GM12891 (cell line): ENCODE measurements at places on chromosomes 6 and 20.

GRCh38 chr6:135185483-135185882 is 4.4 kb downstream of the MYB start:
- DNase-seq = no peak

GRCh38 chr6:11043378-11043960 is 636 bp downstream of the ELOVL2 start:
- peak; percentile 20 for DNase-seq

GRCh38 chr20:62918831-62919230 is 7.5 kb downstream of the DIDO1 start:
- no peak for DNase-seq

- no peak for DNase-seq
These were observed 2.0 kb downstream of the SMIM29 start for GRCh38 chr6:34246563-34247391.

DNA sequence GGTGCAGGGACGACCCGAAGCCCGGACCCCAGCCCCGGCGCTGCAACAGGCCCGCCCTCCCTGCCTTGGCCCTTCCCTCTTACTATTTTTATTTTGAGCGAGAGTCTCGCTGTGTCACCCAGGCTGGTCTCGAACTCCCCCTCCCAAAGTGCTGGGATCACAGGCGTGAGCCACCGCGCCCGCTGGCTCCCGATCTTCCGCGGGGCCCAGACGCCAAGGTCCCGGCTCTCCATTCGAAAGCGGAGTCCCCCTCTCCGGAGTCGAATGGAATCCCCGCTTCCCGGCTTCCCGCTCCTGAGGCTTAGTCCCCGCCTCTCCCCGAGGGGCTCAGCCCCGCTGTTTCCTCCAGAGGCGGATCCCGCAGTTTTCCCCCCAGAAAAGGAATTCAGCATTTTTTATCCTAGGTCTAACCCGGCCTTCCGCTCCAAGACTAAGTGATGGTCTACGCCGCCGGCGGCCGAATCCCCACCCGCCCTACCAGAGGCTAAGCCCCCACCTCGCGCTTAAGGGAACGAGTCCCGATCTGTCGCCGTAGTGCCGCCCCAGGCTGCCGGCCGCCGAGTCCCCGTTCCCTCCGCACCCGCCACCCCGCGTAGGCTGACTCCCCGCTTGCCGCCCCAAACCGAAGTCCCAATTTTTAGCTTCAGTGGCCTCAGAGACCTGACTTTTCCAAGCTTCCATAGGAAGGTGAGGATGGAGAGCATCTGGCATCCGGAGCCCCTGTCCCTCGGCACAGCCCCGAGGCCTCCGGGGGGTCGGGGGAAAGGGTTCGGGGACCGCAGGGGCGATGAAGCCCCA is 11.5 kb upstream of the TMC2 start:
- DNase-seq = peak; percentile 41

- DNase-seq = no peak
These were observed 122.0 kb upstream of the STMND1 start for GRCh38 chr6:16979677-16980370.

GRCh38 chr20:49659056-49659455 is 54.6 kb downstream of the B4GALT5 start:
- DNase-seq = no peak

- no peak for DNase-seq
These were observed 1.1 kb upstream of the RAET1E start for GRCh38 chr6:149898966-149899365.

- no peak for DNase-seq
These were observed at the start of gene PROCR for GRCh38 chr20:35171753-35172433. Gene PROCR, plus strand, starts transcription at chr20:35172072. Its CDS starts 83 bp downstream, at chr20:35172155.

DNA sequence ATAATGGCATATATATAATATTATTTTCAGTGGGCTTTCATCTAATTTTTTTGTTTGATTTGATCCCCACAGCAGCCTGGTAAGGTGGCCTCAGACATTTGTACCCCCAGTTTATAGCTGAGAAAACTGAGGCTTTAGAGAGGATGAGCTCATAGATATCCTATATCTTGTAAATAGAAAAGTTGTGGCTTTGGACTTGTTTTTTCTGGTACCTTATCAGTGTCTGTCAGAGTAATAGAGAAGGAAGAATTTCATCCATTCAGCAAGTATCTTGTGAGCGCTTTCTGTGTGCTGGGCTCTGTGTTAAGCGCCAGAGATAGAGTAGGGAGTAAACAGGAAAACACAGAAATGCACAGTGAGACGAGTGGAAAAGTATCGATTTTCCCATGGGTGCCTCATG is 27.9 kb downstream of the TAF11 start:
- DNase-seq = no peak
